CD4-positive, alpha-beta T cell treated with Interleukin-4 for 1 hour (primary cell): ENCODE measurements at places on chromosomes 13 and 19.

DNA sequence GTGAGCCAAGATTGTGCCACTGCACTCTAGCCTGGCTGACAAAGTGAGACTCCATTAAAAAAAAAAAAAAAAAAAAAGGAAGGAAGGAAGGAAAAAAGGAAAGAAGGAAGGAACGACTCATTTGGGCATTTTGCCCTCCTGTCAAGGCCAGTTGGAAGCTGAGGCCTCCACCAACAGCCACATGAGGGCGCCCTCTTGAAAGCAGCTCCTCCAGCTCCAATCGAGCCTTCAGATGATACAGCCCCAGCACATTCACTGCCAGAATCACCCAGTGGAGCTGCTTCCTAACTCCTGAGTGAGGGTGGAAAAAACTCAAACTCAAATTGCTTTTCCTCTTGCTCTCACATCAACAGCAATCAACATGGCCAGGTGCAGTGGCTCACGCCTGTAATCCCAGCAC is 40.9 kb downstream of the GNG7 start:
- DNase-seq = no peak

DNA sequence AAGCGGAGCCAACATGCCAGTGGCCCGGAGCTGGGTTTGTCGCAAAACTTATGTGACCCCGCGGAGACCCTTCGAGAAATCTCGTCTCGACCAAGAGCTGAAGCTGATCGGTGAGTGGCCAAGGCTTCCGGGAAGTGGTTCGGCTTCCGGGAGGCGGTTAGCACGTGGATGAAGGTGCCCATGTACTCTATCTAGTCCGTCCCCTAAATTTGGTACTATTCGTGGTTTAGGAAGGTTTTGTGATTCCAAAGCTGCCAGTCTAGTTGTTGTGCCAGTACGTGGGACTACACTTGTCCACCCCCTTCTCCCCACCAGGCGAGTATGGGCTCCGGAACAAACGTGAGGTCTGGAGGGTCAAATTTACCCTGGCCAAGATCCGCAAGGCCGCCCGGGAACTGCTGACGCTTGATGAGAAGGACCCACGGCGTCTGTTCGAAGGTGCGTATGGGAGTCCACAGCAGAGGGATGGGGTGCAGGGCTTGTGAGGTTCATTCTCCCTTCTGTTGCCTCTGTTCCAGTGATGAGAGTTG is 579 bp downstream of the RPS9 start:
- DNase-seq = no peak

- no peak for DNase-seq
Observed at GRCh38 chr13:90448466-90449037, 898.9 kb upstream of the MIR17HG start.

GRCh38 chr13:81382246-81382645 is 1041.3 kb upstream of the SPRY2 start:
- DNase-seq = no peak

DNA sequence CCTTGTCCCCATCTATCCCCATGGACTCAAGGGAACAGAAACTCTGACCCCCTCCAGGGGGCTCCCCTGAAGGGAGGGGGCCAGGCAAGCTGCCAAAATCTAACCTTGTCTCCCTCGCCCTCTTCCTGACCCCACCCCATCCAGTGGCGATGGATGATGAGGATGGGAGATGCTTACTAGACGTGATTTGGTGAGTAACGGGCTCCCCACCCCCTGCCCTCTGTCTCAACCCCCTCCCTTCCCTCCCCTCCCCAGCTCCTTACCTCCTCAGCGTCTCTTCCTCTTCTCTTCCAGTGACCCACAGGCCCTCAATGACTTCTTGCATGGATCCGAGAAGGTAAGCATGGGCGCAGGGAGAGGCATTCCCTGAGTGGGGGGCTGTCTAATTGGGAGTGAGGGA is 39.8 kb upstream of the EHD2 start:
- no peak for DNase-seq

- DNase-seq = peak; percentile 33
Observed at GRCh38 chr19:40907968-40908735, 26.1 kb upstream of the CYP2A7 start.

- no peak for DNase-seq
Observed at GRCh38 chr19:13931391-13932148, 6.6 kb downstream of the PODNL1 start.

DNA sequence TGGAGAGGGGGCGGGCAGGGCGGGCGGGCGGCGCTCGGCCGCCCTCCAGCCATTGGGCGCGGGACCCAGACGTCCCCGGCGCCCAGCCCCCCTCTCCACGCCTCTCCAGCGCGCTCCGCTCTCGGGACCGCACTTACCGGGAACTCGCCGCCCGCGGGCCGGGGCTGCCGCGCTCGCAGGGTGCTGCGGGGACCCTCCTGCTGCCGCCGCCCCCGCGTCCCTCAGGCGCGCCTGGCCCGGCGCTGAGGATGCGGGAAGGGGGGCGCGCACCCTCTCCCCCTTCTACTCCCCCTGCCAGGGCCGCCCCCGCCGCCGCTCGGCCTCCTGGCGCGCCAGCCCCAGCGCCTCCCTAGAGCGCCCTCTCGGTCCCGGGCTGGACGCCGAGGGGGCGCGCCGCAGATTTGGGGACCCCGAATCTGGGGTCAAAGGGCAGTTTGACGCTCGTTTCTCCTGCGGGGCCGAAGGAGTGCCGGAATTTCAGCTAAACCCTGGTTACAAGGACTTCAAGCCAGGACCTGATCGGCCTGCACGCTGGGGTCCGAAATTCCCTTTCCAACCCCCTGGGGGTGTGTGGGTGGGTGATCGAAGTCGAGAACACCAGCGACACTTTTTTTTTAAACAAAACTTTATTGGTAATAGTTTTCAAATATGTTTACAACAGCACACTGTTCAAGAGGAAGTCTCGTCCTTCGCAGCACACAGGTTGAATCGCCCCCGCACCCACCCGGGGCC is 696 bp upstream of the SAMD1 start:
- peak; percentile 71 for DNase-seq

DNA sequence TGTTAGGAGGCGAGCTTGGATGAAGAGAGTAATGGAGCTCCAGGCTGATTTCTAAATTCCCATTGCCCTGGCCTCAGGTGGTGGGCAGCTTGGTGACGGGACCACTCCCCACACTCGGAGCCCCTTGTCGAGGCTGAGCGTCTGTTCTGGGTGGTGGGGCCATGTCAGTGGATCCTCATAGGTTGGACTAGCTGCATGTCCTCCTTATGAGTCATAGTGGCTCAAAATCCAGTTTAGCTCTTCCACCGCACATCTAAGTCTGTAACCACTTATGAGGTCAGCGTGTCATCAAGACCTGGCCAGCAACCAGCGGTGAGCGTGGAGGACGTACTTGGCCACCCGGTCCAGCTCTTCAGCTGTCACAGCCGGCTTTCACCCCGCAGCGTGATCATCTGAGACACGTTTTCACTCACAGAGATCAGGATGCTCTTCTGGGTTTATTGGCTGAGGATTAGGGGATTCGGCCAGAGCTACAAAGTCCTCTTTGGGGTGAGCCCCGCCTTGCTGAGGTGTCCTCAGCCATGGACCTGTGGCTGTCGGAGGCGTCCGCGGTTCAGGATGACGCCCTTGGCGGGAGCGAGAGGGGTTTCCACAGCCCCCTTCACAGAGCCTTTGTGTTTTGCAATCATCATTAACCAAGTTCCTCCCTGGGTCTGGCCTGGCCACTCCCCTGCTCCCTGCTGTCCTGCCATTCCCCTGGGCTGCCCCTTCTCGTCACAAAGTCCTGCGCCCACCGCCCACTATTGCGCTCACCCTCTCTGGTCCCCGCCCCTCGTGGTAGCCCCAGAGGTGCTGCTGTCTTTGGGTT is 41.9 kb downstream of the ADPRHL1 start:
- no peak for DNase-seq

- DNase-seq = no peak
Observed at GRCh38 chr19:34881982-34882381, 44.7 kb upstream of the ZNF30 start.

DNA sequence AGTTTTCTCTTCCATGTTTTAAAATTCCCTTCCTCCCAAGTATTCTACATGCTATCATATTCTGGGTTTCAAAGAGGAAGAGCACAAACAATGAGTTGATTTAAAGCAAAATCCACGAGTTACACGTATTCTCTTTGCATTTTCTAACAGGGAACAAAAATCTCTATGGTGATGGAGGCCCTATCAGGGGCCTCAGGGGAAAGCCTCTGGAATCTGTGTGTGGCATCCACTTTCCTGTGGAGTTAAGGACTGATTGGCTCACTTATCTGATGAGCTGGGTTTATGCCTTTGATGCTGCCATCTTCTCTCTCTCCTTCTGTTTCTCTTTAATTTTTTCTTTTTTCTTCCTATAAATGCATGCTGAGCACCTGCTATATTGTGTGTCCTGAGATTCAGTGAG is 14.8 kb downstream of the OLFM4 start:
- DNase-seq = no peak

GRCh38 chr13:75485286-75486062 is 3.5 kb upstream of the TBC1D4 start:
- no peak for DNase-seq

DNA sequence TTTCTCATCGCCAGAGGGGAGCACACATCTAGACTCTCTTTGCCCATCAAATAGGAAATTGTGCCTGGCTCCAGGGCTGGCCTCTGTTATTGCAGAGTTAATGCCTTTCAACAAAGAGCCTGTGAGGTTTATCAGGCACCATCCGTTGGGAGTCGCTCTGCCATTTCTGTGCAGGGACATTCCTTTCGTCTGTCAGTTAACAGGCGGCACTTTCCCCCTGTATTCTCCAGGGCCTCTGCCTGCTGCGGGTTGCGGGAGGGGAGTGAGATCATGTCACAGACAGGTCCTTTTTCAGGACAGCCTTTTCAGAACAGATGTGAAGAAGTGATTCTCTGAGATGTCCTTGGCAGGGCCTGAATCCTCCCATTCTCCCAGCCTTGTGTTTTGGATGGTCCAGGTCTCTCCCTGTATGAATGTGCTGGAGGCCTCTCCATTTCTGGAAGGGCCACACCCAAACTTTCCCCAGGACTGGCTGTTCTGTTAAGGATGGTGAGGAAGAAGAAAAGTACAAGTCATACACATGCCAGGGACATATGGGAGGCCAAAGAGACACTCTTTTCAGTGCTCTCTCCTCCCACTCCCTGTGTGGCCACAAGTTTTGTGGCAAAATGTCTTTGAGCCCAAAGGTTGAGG is 14.9 kb downstream of the SERP2 start:
- DNase-seq = no peak

DNA sequence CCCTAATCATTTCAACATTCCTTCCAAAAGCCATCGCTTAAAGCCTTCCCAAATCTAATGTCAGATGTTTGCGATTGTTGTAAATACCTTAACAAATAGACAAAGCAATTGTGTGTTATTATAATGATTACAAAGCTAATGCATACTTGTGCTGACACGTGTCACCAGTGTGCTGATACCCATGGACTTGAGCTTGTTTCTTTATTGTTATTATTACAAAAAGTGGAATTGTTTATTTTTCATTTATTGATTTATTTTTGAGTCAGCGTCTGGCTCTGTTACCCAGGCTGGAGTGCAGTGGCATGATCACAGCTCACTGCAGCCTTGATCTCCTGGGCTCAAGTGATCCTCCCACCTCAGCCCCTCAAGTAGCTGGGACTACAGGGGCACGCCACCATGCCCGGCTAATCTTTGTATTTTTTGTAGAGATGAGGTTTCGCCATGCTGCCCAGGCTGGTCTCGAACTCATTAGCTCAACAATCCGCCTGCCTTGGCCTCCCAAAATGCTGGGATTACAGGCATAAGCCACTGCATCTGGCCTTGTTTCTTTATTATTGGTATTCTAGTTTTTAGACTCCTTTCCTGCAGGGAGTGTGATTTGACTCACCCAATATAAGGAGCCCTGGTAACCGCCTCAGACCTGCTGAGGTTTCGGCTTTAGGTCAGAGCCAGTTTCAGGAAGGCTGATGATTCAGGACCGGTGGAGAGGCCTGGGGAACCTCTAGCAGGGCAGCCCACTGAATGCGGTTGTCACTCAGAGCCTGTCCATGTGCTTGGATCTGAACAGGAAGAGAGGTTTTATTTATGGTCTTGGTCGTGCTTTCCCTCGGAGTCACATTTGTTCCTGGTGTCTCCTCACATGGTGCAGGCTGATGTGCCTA is 2.1 kb upstream of the FBXO17 start:
- no peak for DNase-seq

DNA sequence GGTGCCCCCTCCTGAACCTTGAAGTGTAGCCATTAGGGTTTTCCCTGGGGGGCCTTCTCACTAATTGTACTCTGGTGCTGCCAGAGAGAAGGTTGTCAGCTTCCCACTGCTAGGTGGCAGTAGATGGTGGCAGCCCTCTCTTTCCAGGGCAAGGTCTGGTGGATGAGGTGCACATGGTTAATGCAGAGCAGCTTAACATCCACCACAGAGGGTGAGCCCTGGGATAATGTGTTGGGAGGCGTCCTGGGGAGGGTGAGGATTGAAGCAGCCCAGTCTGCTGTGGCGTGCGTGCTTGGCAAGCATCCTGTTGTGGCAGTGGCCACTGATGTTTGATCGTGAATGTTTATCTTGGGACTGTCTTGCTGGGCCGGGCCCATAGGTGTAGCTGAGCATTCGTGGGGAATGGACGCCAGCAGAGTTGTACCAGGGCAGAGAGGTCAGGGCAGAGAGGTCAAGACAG is 5.8 kb downstream of the EGLN2 start:
- no peak for DNase-seq

DNA sequence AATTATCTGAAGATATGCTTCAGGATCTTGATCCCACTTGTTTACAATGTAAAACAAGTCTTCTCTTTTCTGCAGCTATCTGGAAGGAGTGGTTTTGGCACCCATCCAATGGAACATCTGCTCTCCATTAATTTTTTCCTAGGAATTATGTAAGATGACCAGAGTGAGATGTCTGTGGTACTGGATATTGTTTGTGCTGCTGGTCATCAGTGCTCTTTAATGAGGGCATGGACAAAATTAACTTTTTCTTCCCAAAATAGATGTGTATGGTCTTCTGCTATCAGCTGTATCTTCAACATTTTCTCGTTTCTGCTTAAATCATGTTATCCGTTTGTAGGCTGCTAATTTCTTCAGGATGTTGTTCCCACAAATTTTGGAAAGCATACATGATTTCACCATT is 415.4 kb upstream of the KLHL1 start:
- DNase-seq = no peak

DNA sequence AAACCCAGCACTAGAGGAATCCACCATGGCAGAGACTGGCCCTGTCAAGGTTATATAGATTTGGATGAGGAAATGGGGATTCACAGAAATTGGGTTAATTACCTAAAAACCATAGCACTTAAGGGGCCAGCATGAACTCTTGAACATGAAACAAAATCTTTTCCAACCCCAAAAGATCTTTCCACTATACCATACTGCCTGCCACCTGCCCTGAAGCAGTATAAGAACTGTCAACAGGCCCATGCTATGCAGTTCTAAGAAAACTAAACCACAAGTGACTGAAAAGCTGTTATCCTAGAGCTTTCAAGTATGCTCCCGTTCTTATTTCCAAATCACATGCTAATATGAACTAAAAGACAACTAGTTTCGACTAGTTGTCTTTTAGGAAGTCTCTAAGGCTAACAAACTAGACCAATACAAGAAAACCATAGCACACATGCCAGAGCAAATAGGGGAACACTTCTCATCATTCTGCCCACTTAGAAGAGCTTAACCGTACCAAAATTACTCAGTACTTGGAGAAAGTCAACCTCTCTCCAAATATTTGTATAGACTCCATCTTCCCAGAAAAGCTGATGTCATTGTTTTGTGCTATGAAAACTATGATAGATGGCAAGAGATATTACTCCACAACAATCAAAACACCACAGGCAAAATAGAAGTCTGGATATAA is 27.5 kb downstream of the HSPH1 start:
- DNase-seq = no peak
